ENCODE measurements at places on chromosomes 16 and 17.

- no peak for DNase-seq
Measured at GRCh38 chr16:27691721-27692120, 141.8 kb downstream of the KATNIP start.

GRCh38 chr16:85584267-85584666 lies 28.9 kb upstream of the GSE1 start:
- no peak for DNase-seq

DNA sequence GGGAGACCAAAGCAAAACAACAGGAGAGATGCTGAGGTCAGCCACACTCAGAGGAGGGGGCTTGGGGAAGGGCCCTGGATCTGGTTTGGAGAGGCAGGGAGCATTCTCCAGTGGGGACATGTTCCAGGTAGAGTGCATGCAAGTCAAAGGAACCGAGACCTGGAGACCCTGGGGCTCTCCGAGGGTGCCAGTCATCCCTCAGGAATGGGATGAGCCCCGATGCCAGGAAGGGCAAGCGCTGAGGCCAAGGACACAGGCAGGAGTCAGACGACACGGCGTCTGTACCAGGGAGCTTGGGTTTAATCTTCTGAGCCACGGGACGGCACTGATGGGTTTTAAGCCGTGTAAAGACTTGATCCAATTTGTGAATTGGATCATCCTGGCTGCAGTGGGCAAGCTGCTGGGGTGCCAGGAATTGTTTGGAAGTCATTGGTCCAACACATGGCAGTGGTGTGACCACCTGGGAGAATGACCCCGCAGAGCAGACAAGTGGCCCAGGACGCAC lies 32.9 kb upstream of the ANKRD40CL start:
- no peak for DNase-seq

DNA sequence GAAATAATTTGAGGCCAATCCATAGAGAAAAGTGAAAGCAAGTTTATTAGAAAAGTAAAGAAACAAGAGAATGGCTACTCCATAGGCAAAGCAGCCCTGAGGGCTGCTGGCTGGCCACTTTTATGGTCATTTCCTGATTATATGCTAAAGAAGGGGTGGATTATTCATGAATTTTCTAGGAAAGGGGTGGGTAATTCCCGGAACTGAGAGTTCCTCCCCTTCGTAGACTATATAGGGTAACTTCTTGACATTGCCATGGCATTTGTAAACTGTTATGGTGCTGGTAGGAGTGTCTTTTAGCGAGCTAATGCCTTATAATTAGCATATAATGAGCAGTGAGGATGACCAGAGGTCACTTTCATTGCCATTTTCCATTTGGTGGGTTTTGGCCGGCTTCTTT lies 4.4 kb downstream of the DHRS7B start:
- DNase-seq, result no peak

GRCh38 chr17:10216213-10216938 lies 18.0 kb upstream of the GAS7 start:
- DNase-seq, result no peak

DNA sequence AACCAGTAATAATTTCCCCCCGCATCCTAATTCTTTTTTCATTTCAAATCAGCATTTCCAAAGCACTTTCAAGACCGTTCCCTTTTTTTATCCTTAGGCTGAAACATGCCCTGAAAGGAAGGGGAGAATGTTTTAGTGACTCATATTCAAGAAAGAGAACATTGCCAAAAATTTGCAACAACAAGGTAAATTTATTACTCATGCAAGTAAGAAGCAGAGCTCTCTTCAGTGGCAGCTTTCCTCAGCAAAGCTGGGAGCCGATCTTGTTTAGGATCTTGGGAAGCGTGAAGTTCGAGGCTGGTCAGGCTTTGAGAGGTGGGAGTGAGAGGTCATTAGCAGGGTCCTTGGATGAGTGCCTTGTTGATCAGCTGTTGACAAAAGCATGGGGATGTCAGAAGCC lies 129.5 kb downstream of the PRKCA start:
- DNase-seq, result no peak

DNA sequence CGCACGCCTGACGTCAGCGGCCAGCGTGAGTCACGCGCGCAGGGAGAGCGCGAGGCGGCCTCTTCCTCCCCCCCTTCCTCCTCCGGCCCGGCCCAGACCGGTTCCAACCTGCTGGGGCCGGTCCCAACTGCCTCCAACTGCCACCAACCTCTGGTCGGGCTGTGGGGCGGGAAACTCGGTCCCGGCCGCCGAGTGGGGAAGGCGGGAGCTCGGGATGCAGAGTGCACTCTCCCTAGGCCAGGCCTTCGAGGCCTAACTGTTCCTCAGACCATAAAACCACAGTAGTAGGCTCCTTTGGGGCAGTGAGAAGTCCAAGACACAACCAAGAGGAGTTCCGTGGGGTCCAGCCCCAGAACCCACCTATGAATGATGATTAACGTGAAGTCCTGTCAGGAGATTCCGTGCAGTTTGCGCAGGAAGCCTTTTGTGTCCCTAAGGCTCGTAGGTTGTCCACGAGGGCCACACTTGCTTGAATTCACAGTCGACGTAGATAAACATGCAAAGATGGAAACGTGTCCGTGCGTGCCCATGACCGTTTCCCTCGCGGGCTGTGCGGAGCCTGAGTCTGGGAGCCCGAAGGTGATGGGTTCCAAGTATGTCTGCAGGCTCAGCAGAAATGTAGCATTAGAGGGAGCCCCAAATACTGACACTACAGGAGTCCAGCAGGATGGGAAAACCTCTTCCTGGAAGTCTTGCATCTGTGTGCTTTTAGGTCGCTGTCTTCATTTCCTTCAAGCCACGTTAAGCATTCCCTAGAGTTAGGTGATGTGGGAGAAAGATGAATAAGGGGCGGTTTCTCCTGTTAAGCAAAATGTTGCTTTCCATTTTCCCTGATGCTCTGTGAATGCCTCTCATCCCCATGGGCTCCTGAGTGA lies 647 bp downstream of the UNK start:
- DNase-seq, result peak; percentile 85

GRCh38 chr17:2689411-2690164 lies 22.0 kb downstream of the CLUH start:
- no peak for DNase-seq

GRCh38 chr16:87053016-87053982 lies 263.9 kb downstream of the C16orf95 start:
- DNase-seq, result no peak

DNA sequence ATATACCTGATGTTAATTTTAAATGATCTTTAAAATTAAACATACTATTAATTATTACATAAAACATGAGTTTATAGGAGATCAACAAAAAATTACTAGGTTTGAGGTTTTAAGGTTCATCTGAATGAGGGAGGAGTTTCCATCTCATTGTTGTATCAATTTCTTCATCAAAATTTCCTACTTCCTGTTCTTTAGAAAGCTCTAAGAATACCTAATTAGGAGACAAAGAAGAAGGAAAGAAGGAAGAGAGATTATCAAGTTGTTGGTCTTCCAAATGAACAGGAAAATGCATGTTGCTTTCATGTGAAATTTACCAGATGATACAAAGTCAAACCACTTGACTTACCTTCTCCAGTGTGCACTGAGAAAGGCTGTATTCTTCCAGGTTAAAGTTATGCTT lies 18.1 kb upstream of the ABCA9 start:
- DNase-seq, result no peak

DNA sequence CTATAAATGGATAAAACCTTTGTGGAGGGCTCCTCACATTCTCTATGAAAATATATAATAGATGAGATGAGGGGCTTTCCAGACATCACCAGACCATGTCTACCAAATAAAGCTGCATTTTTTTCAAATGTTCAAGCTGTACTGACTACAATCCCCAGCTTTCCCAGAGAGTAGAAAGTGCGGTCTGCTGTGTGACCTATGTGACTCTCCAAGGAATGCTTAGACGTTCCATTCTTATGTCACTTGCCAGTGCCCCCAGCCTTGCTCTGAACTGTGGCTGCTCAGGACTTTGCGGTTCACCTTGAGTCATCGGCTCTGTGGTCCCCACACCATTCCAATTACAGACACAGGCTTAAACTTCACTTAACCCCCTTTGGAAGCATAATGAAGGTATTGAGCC lies 47.8 kb upstream of the SCNN1B start:
- DNase-seq, result no peak

- no peak for DNase-seq
Measured at GRCh38 chr16:27302126-27302525, 11.6 kb upstream of the IL4R start.

GRCh38 chr16:68429076-68429854 lies 19.0 kb downstream of the SMPD3 start:
- DNase-seq, result no peak

GRCh38 chr17:66712453-66712852 lies 122.5 kb upstream of the CACNG5 start:
- no peak for DNase-seq

DNA sequence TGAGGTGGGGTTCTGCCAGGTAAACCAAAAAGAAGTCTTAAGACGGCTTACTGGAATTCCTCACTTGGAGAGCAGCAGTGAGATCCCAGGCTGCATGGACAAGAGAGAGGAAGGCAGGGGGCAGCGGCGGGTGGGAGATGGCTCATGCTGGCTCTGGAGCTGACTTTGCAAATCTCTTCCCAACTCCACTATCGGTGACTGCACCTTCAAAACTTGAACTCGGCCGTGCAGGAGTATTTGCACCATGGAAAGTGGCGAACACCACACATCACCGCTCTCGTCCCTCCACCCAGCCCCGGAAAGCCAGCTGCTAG lies 16.7 kb downstream of the CA5A start:
- no peak for DNase-seq

- DNase-seq, result no peak
Measured at GRCh38 chr17:69018022-69018615, 42.6 kb downstream of the ABCA9 start.

- no peak for DNase-seq
Measured at GRCh38 chr16:89484041-89484501, 6.3 kb downstream of the ANKRD11 start.

DNA sequence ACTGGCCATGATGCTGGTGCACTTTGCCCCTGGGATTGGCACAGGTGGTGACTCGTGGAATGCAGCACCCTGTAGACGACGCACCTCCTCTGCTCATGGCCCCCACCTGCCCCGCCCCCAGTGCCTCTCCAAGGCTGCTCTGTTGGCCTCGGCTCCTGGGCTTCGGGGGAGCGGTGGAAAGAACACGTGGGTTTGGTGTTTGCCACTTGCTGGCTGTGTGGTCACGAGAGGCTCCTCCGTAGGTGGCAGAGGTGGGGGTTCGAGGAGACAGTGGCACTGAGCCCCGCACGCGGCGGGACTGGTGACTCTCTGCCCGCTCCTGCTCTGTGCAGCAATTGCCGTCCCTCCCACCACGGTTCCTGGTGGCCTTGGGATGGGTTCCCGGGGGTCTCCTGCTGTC lies 82.8 kb upstream of the ZNF750 start:
- no peak for DNase-seq

DNA sequence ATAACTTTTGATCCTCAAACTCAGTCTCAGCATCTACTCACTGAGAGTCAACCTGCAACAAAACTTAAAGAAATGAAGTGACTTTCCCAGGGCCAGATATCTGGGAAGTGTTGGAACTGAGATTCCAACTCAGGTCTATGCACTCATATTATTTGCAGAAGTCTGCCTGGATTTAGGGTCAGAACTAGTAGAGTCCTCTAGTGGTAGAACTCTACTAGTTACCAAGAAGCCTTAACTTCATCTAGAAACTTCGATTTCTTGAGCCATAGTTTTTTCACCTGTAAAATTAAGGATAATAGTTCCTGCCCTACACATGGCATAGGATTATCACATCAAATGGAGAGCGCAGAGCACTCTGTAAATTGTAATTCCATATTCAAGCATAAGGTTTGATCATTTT lies 23.4 kb upstream of the KRT24 start:
- no peak for DNase-seq

DNA sequence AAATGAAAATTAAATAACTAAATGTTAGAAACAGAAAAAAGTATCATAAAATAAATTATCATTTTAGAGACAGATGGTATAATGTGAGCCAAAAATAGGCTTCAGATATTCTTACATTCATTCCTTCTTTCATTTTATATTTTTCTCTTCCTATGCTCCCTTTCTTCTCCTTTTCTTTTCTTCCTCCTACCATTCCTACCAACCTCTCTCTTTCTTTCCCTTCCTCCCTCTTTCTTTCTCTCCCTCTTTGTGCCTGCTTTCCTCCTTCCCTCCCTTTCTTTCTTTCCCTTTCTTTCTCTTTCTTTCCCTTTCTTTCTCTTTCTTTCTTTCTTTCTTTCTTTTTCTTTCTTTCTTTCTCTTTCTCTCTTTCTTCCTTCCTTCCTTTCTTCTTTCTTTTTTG lies 275.6 kb upstream of the ELAC2 start:
- no peak for DNase-seq

GRCh38 chr17:43845766-43846165 lies 1.2 kb upstream of the CD300LG start:
- DNase-seq, result no peak

DNA sequence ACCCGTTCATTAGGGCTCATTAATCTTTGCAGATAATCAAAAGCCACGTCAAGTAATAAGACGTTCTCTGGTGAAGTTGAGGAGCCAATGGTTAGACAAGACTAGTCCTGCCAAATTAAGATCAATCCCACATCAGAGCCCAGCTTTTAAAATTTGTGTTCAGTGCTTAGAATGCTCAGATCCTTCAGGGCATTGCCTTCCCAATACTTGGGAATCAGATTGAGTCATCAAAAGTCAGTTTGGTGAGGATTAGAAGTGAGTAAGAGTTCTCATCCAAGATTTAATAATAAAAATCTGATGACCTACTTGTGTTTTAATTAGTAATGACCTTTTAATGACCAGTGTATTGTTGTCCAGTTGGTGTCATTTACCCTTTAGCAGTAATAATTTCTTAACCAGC lies 19.8 kb downstream of the MAP2K4 start:
- DNase-seq, result no peak

DNA sequence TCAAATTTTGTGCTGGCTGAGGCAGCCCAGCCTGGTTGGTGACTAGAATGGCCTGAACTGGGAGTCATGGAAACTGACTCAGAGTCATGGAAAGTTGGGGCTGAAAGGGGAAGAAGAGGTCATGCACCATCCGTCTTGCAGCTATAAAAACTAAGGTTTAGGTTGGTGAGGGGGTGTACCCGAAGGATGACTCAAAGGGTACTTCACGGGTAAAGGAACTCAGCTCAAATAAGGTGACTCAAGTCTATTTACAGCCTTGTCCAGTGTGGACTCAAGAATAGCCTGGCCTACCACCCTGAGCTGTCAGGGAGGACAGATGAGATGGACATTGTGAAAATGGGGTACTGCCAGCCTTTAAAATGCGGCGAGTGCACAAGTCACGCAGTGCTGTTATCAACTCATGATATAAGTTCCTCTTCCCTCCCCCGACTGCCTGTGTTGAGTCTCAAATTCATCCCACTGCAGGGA lies 18.6 kb downstream of the CD300LB start:
- no peak for DNase-seq

- no peak for DNase-seq
Measured at GRCh38 chr16:4693956-4694641, 737 bp downstream of the NUDT16L1 start.
